Activated CD8-positive, alpha-beta memory T cell treated with anti-CD3 and anti-CD28 coated beads for 1 hour (primary cell): ENCODE measurements at places on chromosomes 5 and 9.

DNA sequence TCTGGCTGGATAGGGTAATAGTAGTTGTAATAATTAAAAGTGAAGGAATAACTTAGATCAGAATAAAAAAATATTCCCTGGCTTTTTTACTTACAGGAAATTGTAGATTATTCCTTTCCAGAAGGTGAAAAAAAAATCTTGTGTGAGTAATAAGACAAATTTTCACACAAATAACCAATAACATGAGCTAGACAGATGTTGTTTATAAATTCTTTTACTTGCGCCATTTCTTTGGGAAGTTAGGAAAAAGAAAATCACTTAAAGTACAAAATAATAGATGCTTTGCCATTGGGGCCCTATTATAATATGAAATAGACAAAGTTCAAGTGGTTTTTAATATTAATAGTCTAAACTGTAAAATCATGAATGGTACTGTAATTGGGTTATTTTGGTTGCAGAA lies 204.1 kb downstream of the ARRDC3 start:
- no peak for DNase-seq

- no peak for DNase-seq
Measured at GRCh38 chr9:77805810-77806209, 157.7 kb upstream of the GNA14 start.

- no peak for DNase-seq
Measured at GRCh38 chr5:67283988-67284487, 87.4 kb upstream of the CD180 start.

- DNase-seq = no peak
Measured at GRCh38 chr9:3403315-3403714, 122.5 kb downstream of the RFX3 start.

DNA sequence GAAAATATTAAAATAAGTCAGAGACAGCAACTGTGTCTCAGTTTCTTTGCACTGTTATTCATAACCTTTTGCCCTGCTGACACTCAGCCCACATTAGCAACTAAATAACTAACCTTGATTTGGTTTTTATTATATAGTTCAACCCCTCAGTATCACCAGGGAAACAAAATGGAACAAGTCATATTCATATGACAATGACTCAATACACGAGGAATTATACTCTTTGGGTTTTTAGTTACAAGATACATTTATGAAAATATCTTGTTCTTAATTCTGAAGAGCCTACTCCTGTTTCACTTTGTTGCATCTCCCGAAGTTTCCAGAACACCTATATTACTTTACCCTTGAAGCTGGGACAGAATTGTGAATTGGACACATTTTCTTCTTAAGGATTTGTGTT lies 845.4 kb downstream of the EFNA5 start:
- DNase-seq = no peak

GRCh38 chr9:37954581-37954981 lies 50.7 kb upstream of the SLC25A51 start:
- no peak for DNase-seq

- no peak for DNase-seq
Measured at GRCh38 chr9:106970219-106970975, 107.4 kb downstream of the ZNF462 start.

GRCh38 chr5:133977161-133977787 lies 8.8 kb upstream of the C5orf15 start:
- no peak for DNase-seq

DNA sequence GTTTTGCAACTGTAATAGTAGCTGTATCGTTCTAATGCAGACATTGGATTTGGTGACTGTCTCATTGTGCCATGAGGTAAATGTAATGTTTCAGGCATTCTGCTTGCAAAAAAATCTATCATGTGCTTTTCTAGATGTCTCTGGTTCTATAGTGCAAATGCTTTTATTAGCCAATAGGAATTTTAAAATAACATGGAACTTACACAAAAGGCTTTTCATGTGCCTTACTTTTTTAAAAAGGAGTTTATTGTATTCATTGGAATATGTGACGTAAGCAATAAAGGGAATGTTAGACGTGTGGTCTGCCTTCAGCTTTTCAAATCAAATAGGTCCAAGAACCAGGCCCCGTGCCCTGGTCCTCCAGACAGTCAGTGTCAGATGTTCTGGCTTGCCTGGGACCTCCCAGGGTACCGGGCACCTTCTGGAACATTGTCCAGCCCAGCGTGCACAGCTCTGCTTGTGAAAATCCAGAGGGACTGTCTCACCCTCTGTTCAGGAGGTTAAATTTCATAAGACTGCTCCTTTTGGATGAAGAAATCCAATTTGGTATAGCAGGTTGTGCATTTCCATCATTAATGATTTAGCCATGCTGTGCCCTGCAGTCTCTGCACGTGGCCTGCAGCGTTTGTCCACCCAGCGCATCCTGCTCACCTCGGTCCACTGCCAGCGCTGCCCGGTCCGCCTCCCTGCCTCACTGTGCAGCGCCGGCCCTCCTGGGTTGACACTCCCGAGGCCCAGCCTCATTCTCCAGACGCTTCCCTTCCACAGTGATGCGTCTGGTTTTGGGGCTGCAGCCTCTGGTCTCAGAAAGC lies 6.6 kb upstream of the AHRR start:
- DNase-seq = no peak

DNA sequence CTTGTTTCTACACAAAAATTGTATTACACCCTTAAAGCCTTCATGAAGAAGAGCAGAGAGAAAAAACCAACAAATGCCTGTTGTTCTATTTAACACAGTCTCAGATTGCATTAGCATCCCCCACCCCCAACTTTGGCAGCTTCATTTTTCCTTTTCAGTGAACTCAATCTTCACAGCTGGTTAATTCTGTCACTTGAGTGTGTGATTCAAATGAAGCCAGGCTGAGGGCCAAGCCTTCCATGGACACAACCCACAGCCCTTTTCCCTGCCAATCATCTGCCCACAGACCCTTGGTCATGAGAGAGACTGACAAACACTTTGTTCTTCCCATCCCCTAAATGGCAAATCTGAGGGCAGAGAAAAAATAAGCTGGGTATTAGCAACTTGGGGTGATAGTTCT lies 217.5 kb upstream of the NMUR2 start:
- no peak for DNase-seq

GRCh38 chr9:135602789-135603481 lies 36.4 kb downstream of the GLT6D1 start:
- peak; percentile 20 for DNase-seq

DNA sequence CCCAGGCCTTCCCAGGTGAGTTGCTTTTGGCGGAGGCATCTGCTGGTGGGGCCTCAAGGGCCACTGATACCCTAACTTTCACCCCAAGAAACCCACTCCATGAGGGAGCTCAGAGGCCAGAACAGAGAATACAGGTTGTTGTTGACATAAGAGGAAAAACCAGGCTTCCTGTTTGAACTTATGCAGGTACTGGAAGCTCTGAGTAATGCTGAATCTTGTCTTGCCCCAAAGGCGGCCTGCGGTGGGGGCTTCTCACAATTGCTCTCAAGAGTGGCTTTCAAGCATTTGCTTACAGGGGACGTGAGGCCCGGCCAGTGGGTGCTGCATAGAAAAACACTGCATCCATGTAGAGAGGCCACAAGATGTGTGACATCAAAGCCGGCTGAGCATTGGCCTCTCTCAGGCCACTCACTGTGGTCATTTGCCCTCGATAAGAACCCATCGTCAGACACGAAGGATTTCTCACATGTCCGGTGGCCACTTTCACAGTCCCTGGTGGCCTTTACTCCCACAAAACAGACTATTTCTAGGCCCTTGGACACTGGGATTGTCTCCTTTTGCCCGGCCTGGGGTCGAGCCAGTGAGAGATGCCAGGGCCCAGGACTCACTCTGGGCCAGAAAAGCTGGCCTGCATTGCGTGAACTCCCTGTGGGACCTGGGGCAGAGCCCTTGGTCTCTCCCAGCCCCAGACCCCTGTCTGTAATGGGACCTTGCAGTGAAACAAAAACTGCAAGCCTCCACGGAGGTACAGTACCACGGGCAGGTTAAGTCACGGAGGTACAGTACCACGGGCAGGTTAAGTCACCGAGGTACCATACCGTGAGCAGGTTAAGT lies 34.5 kb upstream of the TCF7 start:
- DNase-seq = peak; percentile 59

GRCh38 chr5:114948363-114948762 lies 221.3 kb downstream of the TRIM36 start:
- DNase-seq = no peak

DNA sequence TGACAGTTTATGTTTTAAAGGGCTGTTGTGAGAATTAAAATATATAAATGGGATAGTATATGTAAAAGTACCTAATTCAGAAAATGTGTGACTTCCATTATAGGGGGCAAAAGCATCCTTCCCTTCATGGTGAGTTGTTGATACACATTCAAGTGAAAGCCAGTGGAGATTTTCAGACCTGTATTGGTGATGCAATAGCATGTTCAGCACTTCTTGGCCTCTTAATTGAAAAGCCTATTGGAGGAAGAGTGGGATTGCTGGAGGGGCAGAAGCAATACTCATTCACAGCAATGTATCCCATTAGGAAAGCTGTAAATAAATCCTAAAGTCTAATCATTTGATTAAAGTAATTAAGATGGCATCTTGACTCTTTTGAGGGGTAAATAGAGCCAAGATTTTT lies 17.4 kb downstream of the TRIM32 start:
- no peak for DNase-seq

DNA sequence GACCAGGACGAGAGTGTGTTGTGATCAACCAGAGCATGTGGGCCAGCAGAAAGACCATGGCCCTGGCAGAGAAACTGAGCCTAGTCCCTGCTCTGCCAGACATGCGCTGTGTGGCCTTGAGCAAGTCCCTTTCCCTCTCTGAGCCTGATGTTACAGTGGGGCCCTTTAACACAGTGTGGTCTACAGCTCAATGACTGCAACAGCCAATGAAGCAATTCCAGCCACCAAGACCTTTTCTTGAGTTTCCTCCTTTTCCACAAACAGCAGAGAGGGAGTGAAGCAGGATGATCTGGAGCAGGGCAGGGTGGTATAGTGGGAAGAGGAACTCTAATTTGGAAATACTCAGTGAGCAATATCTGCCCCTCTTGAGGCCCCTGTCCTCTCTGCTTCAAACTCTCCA lies 25.8 kb upstream of the ARSI start:
- DNase-seq = no peak

DNA sequence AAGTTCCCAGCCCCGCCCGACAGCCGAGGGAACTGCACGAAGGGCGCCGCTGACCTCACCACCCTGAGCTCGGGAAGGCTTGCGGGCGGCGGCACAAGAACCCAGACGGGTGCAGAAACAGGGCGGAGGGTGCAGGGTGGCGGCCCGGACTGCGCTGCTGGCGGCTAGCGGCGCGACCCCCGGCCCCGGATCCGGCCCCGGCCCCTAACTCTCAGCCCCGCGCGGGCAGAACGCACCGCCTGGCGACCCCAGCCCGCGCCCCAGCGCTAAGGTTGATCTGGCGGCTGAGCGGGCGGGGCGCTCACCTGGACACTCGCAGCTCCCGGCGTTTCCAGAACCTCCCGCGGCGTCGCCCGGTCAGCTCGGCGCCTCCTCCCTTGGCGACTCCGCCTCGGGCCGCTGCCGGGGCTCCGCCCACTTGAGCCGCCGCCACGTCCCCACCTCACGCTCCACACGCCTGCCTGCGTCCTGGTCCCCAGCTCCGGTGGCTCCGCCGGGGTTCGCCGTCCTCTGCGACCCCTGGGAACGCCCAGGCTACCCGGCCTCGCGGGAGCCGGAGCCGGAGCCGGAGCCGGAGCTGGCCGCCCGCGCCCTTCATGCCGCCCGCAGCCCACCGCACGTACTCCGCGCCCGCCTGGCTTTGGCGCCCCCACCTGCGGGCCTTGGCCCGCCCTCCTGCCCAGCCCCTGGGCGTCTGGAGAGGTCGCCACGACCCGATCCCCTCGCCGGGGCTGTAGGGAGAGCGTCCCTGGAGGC lies at the start of gene P4HA2:
Gene P4HA2 (minus strand): TSS at position 369 of the 756 bp plus-strand sequence. CDS start 9,227 bp downstream, outside the sequence.
- DNase-seq = no peak
